ENCODE measurements at places on chromosomes 11 and 22.

DNA sequence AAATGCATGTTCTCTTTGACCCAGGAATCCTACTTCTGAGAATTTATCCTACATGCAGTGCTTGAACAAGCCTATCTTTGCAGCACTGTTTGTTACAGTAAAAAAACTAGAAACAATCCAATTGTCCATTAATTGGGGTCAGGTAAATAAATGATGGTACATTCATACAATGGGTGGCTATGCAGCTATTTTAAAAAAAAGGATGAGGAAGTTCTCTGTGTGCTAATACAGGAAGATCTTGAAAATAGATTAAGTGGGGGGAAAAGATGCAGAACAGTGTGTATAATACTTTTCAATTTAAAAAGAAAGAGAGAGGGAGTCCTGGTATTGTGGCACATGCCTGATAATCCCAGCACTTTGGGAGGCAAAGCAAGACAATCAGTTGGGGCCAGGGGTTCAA is 9.5 kb upstream of the CREB3L1 start:
- no peak for DNase-seq

DNA sequence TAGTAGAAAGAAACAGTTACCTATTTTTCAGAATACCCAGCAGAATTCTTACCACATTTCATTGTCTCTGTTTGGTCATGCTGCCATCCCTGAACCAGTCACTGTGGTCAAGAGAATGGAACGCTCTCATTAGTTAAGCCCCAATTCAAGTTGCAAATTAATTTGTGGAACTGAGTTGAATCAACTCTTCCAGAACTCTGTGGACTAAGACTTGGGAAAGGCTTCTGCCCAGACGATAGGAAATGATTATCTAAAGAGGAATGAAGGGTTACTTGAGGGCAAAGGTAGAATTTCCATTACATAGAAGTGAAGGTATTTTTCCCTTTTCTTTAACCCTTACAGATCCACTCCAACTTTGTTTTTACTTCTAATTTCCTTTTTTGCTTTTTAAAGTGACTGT is 286.4 kb downstream of the DYNC2H1 start:
- no peak for DNase-seq

DNA sequence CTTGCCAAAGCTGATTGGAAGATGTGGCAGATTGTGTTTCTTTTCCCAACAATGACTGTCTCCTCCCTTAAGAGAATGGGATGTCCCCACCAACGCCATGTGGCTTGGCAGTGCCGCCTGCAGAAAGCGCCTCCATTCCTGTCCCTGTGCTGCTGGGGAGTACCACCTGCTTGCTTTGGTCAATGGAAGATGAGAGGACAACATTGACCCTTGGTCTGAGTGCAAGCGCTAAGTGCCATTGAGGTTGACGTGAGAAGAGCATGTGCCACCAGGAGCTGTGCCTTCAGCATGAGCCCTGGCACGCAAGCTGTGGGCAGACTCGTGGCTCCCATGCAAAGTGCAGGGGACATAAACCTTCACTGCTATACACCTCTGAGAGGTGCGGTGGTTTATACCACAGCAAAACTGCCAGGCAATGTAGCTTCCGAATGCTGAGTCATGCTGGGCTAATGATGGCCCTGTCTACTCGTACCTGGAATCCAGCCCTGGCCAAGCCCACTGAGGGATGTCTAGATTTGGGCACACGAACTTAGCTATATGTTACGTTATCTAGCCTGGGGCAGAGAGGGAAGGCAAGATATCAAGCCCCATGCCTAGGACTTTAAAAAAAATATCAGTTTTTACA is 41.9 kb downstream of the MYEOV start:
- DNase-seq: no peak

DNA sequence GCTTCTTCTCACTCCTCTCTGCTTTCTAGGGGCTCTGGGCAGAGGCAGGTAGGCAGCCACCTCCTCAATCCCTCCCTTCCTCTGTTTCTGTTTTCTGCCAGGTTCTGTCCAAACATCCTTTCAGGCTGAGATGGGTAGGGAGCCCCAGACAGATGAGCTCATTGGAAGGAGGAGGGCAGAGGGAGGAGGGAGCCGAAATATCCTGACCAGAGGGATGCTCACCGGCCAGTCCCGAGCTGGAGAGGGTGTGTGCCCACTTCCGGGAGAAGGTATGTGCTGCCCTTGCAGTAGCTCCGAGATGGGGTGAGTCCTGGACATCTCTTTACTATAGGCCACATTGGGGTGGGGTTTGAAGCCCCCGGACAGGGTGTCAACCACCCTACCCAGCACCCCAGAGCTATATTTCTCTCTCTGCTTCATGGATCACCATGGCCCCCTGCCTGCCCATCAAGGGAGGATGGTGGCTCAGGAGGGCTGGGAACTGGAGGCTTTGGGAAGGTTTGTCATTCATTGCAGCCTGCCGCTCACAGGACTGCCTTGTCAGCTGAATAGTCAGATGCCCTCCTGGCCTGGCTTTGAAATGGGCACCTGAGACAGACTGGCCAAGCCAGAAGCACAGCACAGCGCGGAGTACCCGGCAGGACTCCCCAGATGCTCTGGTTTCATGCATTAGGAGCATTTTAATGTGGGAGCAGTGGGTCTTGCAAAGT is 4.7 kb upstream of the SCN4B start:
- DNase-seq: no peak

- no peak for DNase-seq
Measured at GRCh38 chr11:31246451-31247165, 122.9 kb downstream of the DCDC1 start.

GRCh38 chr11:111540114-111540936 is at the start of gene LAYN:
TSS of gene LAYN (plus strand) at chr11:111540720. CDS start at chr11:111540844, 124 bp downstream.
- DNase-seq: no peak

DNA sequence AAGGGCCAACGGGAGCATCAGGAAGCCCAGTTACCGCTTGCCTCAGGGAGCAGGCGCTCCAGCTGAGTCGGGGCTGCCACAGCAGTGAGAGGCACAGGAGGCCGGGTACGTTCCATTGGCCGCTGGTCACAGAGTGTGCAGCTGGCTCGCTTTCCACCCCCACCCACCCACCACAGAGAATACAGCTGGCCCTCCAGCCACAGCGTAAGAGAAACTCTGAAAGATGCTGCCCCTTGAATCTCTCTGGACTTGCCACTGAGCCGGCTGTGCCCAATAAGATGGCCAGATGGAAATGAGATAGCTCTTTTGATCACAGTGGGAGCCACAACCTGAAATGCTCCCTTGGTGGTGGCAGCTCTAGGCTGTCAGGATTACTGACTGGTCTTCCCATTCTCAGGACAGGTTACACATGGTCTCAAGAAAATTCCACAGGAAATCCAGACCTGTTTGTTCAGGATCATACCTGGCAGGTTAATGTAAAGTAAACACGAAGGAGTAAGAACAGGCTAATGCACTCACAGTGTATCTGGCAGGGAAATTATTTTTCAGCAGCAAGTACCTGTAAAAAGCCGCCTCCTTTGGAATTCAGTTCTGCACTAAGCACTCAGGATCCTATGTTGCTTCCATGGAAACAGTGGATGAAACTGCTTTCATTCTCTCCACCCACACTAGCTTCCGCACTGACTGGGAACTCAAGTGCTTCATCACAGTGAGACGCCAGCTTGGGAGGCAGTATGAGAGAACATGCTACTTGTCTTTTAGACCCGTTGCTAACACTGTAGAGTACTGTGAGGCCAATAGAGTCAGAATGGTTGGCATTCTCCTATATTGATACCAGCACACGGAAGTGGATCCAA is 16.5 kb downstream of the SIAE start:
- DNase-seq: no peak

DNA sequence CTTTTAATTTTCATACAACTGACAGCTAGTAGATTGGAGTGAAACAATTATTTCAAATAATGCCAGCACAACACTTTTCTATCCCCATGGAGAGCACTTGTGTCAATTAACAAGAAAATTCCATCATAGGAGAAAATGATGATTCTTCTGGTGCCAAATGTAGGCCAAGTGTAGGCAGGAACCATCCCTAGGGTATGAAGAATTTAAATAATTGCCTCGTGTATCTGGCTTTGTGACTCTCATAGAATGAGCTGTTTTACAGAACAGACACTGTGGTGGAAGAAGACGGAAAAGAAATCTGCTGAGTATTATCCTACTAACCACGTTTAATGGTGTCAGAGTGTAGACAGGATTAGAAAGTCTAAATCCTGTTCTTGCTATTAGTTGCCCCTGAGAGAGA is 1542.2 kb downstream of the LRRC4C start:
- DNase-seq: no peak

DNA sequence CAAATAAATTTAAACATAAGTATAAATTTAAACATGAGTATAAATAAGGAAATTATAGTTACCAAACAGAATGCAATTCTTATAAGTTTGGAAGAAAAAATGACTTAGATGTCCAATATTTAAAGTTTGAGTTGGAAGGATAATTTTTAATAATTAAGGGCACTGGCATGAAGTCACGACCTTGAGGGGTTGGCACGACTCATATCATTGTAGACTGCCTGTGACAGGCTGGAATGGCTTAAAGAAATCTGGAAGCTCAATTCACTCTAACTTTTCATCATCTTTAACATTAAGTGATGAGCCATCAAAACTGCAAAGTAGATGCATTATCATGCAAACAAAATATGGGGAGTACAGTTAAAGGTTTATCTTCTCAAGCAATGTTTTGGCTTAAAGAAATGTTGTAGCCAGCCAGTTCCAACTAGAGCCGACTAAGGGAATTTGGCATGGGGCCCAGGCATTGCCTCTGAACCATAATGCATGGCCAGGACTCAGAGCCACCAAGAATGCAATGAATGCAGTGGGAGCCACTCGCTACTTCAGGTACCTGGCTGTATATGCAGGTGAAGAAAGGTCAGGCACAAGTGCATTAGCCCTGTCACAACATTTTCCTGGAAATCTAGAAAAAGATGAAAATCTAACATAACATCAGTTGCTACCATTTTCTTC is 33.4 kb downstream of the PGR start:
- no peak for DNase-seq

DNA sequence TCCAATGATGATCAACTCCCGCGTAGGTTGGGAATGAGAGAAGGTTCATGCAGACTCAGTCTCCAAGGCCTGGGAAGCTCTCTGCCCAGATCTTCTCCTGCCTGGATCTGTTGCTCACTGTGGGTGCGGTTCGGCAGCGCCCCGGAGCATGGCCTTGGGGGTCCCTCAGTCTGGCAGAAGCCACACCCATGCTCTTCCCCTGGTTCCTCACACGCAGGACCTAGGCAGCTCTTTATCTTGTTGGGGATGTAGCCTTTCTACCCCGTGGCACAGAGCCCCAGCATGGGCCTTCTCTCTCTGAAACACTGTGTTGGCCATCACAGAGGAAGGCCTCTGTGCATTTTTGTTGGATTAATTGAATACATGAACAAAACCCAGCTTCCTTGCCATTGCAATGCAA is 1461.6 kb downstream of the BRD1 start:
- DNase-seq: no peak

DNA sequence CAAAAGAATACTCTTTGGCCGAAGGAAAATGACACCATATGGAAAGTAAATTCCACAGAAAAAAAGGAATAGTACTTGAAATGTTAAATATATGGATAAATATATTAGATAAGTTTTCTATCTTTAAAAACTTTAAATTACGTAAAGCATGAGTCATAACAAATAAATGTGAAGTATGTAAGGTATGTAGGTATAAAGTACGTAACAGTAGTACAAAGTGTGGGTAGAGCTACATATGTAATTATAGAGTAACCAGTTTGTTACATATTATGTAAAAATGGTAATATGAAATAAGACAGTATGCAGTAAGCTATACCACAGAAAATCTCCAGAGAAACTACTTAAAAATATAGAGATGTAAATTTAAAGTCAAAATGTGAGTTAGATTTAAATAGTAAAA is 582.3 kb upstream of the CHORDC1 start:
- DNase-seq: no peak

Data from activated naive CD4-positive, alpha-beta T cell treated with Interleukin-2 at 50 U/mL for 16 hours (primary cell).